ENCODE measurements at places on chromosomes 4 and X. TPM values are rescaled to one million over a fixed set of nuclear protein-coding genes. Genes with fewer than 3 reads are reported as not detected.
A peak's percentile ranks its signal among the peaks of the same experiment; 100 is the strongest.

DNA sequence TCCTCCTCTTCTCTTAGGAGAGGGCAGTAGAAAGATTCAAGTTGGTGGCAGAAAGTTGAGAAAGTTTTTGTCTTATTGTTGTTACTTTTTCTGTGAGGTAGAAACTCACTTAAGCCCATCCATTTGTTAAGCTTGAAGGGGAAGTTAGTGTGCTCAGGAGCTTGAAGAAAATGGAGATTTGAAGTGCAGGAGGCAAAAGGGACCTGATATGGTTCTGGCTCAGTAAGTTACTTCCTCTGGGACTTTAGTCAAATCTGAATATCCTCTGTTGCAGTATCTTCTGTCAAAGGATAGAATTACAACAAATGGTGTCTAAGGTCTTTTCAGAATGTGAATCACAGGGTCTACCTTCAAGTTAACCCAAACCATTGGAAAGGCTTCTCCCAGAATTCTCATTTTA, 46.2 kb downstream of the CXCL13 start:
- DNase-seq: no peak

RP2 gene
- total RNA-seq: 28.3 TPM

CLTRN gene
- total RNA-seq: 2.7 TPM

GRCh38 chr4:132707955-132708354, 441.1 kb upstream of the PCDH10 start:
- no peak for DNase-seq

DNA sequence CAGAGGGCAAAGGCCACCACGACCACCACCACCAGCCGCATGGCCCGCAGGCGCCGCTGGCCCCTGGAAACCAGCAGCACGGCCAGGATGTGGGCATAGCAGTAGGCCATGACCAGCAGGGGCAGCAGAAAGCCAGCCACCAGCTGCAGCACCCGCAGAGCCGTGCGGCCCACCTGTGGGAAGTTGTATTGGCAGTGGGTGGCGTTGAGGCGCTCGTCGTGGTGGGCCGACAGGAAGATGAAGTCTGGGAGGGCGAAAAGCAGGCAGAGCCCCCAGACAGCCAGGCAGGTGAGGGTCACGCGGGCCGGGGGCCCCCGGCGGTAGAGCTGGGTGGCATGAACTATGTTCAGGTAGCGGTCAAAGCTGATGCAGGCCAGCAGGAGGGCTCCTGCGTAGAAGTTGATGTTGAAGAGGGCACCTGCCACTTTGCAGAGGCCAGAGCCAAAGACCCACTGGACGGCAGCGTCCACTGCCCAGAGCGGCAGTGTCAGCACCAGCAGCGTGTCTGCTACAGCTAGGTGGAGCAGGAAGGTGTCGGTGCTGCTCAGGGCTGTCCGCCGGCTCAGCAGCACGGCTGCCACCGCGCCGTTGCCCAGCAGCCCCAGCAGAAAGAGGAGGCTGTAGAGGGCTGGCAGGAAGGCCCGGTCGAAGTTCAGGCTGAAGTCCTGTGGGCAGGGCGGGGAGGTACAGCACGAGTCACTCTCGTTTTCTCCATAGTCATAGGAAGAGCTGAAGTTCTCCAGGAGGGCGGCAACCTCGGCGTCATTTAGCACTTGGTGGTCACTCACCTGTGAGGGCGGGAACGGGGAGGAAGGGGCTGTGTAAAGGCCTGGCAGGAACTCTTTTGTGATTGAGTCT, 1.4 kb downstream of the CXCR3 start:
- peak; percentile 63 for DNase-seq

TGIF2LX gene
- not detected for total RNA-seq

DNA sequence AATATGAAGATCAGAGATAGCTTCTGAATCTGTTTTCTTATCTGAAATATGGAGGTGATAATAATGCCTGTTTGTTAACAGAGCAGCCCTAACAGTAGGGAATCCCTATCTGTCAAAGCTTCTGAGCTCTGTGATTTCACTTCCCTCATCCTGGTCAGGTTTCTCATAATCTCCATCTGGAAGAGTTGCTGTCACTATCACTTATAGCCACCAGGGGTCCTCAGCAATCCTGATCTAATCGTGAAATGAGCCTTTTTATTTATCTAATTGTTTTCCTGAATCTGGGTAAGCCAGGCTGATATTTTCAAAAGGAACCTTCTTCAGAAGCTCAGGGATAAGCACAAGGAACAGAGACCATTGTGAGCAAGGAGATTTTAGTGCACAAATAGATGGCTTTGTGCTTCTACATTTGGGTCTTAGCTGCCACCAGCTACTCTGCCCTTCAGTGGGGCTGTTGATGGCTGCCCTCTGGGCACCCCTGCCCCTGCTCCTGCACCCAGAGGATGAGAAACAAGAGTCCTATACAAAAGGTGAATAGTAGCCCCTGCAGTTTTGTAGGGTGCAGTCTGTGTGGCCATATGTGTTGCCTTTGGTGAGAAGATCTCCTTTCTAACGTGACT, 196.4 kb upstream of the RADX start:
- DNase-seq: peak; percentile 34

DNA sequence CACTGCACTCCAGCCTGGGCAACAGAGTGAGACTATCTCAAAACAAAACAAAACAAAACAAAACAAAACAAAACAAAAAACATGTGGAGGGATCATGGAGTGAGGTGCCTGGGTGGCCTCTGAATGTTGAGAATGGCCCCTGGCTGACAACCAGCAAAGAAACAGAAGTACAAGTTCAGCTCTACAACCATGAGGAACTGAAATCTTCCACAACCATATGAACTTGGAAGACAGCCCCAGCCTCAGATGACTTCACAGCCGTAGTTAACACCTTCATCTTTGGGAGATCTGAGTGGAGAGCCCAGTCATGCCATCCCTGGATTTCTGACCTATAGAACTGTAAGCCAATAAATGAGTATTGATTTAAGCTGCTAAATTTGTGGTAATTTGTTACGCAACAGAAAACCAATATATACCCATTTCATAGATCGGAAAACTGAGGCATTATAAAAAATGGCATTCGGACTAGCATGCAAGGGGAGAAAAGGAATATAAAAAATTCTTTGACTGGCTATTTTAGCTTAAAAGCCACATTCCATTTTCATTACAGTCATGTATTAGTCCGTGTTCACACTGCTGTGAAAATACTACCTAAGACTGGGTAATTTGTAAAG, 138.7 kb upstream of the RAPGEF2 start:
- DNase-seq: no peak

GRCh38 chr4:41199788-41200187, 14.6 kb downstream of the APBB2 start:
- DNase-seq: no peak

DNA sequence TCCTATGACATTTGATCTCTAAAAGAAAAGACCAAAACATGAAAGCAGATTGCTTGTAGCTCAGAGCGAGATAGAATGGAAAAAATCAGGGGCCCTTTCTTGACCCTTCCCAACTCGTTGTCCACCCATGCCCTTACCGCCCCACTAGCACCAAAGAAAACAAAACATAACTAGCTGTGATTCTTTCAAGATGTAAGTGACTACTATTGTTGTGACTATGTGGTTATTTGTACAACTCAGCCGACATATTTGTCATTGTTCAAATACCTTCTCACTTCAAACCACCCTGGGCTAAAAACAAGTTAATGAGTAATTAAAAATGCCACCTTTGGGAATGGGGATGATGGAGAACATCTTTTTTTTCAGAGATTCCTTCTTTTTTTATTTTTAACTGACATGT, 171.2 kb upstream of the GPC4 start:
- no peak for DNase-seq

DNA sequence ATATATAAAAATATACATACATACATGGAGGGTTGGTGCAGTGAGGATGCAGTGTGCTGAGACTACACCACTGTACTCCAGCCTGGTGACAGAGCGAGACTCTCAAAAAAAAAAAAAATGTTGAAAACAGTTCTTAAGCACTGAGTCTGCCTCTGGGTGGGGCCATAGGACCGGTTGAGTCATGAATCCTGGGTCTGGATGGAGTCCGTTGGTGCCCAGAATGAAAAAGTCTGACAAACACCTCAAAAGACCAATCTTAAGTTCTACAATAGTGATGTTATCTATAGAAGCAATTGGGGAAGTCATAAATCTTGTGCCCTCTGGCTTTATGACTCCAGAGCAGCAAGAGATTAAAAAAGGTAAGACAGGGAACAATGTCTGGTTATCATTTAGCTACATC, 70.4 kb downstream of the FGFBP1 start:
- no peak for DNase-seq

DNA sequence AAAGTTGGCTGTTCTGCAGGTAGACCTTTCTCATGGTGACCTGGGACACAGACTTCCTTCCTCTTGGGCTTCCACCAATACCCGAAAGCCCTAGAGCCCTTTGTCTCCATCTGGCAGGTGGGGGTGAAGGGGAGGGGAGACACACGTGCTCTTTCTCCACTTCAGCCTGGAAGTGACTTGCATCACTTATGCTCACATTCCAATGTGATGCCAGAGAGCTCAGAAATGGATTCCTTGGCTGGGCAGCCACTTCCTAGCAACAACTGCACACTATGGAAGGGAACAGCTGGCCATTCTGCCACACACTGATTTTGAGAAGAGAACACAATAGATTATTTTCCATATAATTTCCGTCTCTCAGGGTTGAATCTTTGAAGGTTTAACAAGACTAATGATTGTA, 36.3 kb downstream of the C4orf51 start:
- DNase-seq: no peak

SPP1 gene
- total RNA-seq: 98.0 TPM

GRCh38 chr4:6258741-6259140, 10.9 kb upstream of the WFS1 start:
- DNase-seq: no peak

- no peak for DNase-seq
Measured at GRCh38 chr4:80017125-80017854, 55.7 kb downstream of the ANTXR2 start.

GATA1 gene
- total RNA-seq: not detected

DNA sequence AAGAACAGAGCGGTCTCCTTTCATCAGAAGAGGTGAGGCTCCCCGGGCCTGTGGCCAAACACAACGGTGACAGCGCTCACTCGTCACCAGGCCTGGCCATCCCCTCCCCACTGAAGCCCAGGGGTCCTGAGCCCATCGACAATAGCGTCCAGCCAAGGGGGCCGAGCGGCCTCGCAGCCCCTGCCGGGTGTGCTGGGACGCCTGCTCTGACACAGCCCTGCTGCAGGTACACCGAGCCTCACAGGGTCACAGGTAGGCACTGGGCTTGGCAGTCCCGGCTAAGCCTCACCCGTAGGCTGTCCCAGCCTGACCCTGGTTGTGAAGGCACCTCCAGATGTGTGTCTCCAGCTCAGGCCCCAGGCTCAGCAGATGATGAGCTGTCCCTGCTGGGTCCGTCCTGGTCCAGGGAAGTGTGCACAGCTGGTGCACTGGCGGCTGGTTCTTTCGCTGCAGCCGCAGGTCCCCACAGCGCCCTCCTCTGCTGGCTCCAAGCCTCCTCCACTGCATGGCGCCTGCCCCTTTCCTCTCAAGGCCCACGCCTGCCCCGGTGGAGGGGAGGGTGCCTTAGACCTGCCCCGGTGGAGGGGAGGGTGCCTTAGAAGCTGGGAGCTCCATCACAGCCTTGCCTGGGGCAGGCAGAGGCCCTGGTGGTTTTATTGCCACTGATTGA, 21.5 kb downstream of the UVSSA start:
- peak; percentile 85 for DNase-seq

GRCh38 chr4:169234137-169234855, 36.5 kb downstream of the SH3RF1 start:
- no peak for DNase-seq

GRCh38 chr4:40283413-40283812, 51.7 kb upstream of the CHRNA9 start:
- DNase-seq: peak; percentile 58

- peak; percentile 58 for DNase-seq
Measured at GRCh38 chr4:73964862-73965611, 16.8 kb downstream of the PF4 start.

DNA sequence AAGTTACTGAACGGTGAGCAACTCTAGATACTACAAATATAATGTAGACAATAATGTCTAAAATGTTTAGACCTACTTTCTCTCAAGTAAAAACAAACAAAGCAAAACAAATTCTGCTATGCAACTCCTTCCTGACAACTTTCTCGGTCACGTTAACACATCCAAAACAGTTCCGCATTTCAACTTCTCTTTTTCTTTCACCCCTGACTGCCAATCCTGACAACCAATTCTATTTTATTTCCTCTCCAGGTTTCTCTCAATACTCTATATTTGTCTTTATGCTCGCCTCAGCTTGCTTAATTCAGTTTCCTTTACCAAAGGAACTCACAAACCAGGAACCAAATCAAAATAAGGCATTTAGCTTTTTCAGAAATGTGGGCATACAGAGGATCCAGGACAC, 513.0 kb downstream of the FSTL5 start:
- DNase-seq: no peak

ANXA10 gene
- not detected for total RNA-seq

GPM6B gene
- 205 TPM for total RNA-seq

ANK2 gene
- 18.2 TPM for total RNA-seq

DNA sequence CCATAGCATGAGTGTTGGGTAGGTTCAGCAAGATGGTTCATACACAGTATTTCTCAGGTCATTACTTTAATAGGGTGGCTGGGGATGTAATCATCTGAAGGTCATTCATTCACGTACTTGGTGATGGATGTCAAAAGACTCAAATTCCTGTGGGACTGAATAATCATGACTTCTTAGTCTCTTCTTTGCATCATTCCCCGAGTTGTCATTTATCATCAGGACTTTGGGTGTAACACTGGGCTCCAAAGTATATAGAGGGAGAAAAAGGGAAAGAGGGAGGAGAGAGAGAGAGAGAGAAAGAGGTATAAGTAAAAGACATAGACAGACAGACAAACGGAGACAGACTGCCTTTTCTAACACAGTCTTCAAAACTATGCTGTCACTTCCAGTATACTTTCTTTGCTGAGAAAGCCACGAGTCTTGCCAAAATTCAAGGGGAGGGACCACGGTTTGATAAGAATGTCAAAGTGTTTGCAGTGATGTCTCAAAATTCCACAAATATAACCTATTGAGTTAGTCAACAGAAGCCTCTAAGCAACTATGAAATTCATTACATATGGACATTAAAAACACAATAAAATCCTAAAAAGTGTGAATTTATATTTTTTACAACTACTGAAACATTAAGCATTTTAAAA, 55.9 kb downstream of the UGT2A3 start:
- no peak for DNase-seq

GRCh38 chr4:26235500-26235899, 85.3 kb upstream of the RBPJ start:
- DNase-seq: no peak

GRCh38 chrX:132592880-132593279, 104.0 kb upstream of the MBNL3 start:
- DNase-seq: peak; percentile 21

PFKFB1 gene
- total RNA-seq: 0.07 TPM

GPC4 gene
- 96.5 TPM for total RNA-seq

DNA sequence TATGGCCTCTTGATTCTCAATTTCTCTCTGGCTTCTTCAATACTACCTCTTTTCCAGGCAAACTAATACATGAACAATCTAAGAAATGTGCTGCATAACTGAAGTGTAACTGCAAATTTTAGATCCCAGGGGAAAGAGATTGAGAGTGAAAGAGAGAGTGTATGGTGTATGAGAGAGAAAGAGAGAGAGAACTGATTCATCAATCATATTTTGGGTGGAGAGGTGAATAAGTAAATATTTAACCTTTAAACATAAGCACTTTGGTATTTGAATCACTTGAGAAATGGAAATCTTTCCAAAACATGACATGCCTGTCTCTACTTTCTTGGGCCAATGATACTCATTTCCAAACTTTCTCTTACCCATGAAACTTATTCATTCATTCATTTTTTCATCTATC, 147.2 kb upstream of the DIPK2B start:
- DNase-seq: no peak

FAT4 gene
- total RNA-seq: 2.2 TPM
